Activated naive CD4-positive, alpha-beta T cell (primary cell): ENCODE measurements at places on chromosomes 1 and 21.

GRCh38 chr1:61323681-61324328 lies 241.4 kb downstream of the NFIA start:
- no peak for DNase-seq

DNA sequence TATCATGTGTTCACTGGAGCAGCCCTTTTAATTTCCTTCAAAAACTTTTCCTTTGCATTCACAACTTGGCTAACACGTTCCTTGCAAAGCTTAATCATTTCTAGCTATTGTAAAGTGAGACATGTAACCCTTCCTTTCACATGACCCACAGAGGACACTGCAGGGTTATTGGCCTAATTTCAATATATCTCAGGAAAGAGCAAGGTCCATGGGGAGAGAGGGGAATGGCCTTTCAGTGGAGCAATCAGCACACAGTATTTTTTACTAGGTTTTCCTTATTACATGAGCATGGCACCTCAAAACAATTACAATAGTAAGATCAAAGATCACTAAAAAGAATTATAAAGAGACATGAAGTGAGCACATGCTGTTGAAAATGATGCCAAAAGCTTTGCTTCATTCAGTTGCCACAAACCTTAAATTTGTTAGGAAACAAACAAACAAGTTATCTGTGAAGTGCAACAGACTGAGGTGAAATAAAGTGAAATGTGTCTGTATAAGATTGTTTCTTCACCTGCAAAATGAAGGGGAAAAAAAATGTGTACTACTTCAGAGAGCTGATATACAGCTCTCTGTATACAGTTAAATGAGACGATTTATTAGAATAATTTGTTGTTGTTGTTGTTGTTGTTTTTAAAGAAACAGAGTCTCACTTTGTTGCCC lies 61.5 kb downstream of the EIF4G3 start:
- DNase-seq = no peak

DNA sequence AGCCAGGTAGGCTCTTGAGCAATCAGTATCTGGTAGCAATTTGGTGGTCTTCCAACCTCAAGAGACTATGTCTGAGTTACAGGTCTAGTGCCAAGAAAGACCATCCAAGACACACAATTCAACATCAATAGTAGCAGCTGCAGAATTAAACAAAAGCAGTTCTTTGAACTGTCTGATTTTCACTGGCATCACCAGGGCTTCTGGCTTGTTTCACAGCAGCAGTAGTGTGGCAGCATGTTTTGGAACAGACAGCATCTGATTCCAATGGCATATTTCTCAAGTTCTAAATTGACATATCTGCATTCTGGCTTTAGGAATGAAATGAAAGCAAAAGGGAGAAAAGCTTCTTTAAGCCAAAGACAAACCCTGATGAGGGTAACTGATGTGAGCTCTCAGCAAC lies 334.7 kb upstream of the PRMT6 start:
- DNase-seq = no peak

DNA sequence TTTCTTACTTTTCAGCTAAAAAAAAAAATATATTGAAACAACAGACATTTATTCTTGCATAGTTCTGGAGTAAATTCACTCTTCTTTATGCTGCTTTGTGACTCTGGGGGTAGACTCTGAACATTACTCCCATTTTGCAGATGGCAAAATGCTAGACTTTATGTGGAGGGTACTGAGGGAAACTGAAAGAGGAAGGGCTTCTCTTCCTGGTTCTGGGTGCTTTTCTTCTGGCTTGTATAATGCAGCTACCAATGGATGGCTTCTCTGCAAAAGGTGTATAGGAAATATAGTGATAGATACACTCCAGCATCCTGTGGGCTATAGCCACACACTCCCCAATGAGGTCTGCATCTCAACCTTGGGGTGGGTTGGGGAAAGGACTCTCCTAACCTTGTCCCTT lies 19.7 kb upstream of the ZBTB40 start:
- DNase-seq = no peak

DNA sequence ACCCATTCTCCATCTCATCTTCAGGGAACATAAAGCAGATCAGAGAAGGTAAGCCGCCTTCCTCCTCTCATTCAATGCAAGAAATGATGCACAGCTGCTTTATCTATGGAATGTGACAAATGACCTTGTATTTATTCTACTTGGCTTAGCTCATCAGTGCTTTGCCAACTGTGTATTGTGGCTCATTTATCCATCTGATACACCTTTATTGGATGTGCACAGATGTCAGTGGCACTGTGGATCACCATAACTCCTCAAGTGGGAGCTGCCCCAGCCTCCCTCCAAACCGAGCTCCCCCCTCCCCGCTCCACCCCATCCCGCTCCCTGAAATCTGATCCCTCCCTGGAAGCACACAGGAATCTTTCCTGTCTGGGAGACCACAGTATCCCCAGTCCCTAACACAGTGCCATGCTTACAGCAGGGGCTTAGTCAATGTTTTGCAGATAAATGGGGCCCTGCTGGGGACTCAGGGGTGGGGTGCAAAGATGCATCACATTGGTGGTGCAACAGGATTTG lies 156.0 kb upstream of the RAB4A start:
- DNase-seq = no peak
